SHP77 (cell line): ENCODE measurements at places on chromosomes 3 and 15.

DNA sequence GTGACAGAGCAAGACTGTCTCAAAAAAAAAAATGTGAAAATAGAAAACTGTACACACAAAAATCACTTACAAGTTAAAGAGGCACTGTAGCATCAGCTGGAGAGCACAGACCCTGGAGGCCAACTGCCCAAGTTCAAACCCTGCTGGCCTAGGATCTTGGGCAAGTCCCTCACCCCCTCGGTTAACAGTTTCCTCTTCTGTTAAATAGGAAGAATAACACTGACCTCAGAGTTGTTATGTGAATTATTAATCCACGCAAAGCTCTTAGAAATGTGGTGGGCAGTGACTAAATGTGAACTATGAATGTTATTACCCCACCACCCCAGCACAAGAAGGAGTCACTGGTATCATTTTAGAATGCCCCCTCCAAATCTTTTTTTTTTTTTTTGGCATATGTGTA lies 11.2 kb downstream of the CIB1 start:
- no peak for DNase-seq

- no peak for DNase-seq
Observed at GRCh38 chr15:58492661-58493397, 61.0 kb downstream of the LIPC start.

DNA sequence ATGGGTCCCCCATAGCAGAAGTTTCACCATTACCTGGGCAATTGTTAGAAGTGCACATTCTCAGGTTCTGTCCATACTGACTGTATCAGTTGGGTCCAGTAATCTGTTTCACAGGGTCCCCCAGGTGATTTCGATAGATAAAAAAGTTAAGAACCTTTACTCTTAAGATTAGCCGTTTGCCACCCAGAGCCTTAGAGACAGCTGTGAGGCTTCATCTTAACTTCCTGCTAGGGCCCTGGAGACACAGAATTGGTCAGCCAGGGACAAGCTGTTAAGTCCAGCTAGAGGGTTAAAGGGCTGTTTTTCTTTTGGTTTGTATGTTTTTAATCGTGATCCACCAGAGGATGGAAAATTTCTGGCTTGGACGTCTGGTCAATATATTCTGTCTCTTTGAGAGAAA lies 6.7 kb downstream of the FAM162A start:
- no peak for DNase-seq

DNA sequence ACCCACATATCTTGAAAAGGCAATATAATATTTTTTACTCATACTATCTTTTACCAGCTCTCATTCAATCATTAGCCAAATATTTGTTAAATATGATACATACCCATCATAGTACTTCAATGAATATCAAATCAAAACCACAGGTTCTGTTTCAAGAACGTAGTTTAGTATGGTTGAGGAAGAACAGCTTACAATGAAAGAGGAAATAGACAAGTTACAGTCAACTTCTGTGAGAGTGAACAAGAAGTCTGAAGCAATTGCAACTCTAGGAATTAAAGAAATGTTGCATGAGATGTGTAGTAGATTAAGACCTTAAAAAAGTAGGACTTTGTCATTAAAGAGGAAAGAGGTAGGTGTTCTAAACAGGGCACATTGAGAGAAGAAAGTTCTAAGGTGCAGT lies 9.3 kb downstream of the BCHE start:
- DNase-seq, result no peak

DNA sequence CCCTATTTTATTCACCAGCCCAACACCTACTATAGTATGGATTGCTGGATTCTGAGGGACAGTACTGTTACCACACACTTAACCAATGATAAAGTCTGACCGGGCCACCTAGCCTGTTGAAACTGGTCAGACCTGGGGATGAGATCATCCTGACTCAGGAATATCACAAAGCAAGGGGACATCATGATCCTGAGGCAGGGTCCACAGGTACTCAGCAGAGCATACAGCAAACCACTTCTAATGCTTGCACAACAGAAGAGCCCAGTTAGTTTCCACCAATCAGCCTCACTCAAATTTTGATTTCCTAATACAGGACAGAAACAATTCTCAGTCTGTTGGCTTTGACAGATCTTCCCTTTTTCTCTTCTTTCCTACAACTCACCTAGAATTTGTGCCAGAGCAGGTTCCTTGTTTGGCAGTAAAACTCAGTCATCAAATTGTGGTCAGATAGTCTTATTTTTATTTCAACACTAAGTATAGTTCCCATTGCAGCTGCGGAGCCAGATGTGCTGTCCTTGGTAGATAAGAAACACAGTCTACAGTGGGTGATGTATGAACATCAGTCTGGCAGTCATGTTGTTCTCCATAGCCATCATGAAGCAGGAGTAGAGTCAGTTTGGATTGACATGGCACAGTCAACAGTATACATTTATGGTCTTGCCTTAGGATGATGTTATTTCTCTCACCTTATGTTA lies 90.1 kb upstream of the PRR23C start:
- DNase-seq, result no peak

DNA sequence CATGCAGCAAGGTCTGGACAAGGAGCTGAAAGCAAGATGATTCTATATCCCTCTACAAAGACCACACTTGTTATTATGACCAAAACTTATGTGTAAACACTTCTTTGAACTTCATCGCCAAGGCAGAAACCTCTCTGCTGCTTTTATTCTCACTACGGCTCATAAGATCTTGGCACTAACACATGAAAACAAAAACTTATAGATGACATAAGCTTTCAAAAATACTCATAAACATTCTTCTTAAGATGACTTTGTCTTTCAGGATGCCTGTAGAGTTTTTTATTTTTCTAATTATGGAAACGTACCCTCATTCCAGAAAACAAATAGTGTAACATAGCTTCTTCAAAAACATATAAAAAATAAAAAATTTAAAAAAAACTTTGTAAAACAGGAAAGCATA lies 12.5 kb upstream of the C15orf61 start:
- DNase-seq, result no peak

GRCh38 chr3:15276028-15276724 lies 56.2 kb downstream of the SH3BP5 start:
- DNase-seq, result no peak

DNA sequence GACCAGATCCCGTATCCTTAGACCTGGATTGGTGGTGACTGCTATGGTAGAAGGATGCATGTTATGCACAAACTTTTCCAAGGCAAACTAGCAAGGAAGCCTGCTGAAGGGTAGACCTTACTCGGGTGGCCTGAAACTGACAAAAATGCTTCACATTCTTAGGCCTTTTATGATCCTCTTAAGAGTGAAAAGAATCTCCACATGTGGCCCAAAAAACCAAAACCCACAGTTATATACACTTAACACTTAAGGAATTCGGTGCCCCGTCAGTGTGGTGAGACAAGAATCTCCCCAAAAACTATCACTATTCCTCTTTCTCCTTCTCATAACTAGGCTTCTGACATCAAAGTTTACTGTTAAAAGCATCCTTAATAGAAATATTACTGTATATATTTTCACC lies 130.1 kb upstream of the SOX2 start:
- no peak for DNase-seq

GRCh38 chr3:136195258-136196063 lies 674 bp downstream of the MSL2 start:
- DNase-seq, result peak; percentile 45

- DNase-seq, result no peak
Observed at GRCh38 chr3:106068381-106068780, 199.6 kb upstream of the CBLB start.

GRCh38 chr15:88841236-88841635 lies 38.0 kb downstream of the ACAN start:
- no peak for DNase-seq

GRCh38 chr3:163422671-163423070 lies 1655.6 kb downstream of the SI start:
- no peak for DNase-seq

GRCh38 chr15:41832208-41832607 lies 4.3 kb downstream of the JMJD7 start:
- no peak for DNase-seq

DNA sequence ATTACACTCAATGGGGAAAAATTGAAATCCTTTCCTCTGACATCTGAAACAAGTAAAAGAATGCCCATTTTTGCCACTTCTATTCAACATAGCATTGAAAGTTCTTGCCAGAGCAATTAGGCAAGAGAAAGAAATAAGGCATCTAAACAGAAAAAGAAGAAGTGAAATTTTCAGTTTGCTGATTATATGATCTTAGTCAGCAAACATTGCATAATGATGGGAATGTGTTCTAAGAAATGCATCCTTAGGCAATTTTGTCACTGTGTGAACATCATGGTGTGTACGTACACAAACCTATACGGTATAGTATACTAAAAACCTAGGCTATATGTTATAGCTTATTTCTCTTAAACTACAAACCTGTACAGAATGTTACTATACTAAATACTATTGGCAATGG lies 278.0 kb downstream of the CGGBP1 start:
- no peak for DNase-seq

DNA sequence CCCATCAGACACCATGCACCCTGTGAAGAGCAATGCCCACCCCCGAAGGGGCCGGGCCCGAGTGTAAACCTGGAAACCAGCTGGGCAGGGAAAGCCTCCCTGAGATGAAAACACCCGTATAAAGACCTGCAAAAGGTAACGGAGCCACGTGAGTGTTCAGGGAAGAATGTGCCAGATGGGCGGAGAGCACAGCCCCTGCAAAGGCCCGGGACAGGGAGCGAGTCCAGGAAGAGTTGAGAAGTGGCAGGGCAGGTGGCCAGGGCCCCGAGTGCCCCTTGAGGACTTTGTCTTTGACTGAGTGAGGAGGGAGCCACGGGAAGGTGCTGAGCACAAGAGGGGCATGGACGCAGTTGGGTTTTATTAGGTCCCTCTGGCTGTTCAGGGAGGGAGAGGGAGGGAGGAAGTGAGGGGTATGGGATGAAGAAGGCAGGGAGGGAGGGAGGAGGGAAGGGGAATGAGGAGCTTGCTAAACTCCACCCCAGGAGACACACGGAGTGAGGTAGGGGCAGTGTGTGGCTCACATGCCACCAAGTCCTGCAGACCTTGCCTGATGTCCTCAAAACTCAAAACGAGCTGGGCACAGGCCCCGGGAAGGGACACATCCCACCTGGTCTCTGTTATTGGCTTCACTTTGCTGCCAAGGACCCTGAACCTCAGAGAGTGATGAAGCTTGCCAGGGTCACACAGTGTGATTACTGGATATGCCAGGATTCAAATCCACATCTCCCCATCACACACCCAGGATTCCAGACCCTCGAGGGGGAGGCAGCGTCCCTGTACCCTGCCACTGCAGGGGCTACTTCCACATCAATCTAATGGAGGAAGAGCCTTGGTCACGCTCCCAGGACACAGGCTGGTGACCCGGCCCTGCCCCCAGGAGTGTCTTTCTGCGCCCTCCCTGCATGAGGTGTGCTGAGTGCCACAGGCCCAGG lies 49.1 kb upstream of the IQSEC1 start:
- DNase-seq, result no peak

- DNase-seq, result no peak
Observed at GRCh38 chr3:25831578-25831977, 41.7 kb downstream of the OXSM start.

- DNase-seq, result no peak
Observed at GRCh38 chr3:126267976-126268615, 87.7 kb upstream of the ALDH1L1 start.

GRCh38 chr3:9316881-9317361 lies 45.9 kb upstream of the THUMPD3 start:
- DNase-seq, result no peak

DNA sequence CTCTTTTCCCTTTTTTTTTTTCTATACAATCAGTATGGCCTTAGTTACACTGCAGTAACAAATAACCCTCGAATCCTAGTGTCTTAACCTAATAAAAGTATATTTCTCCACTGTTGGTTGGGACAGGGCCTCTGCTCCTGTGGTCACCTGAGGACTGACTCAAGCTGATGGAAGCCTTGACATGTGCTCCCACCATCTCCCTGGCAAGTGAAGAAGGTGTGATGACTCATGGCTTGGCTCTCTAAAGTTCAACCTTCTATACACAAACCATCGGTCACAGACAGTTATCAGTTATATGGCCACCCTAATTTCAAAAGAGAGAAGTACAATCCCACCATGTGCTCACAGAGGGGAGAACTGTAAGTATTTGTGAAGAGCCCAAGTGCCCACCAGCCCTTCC lies 65.8 kb upstream of the CACNA2D3 start:
- no peak for DNase-seq

GRCh38 chr3:141802316-141803077 lies 39.3 kb downstream of the GRK7 start:
- no peak for DNase-seq

GRCh38 chr3:16146015-16146730 lies 28.3 kb upstream of the GALNT15 start:
- DNase-seq, result no peak

DNA sequence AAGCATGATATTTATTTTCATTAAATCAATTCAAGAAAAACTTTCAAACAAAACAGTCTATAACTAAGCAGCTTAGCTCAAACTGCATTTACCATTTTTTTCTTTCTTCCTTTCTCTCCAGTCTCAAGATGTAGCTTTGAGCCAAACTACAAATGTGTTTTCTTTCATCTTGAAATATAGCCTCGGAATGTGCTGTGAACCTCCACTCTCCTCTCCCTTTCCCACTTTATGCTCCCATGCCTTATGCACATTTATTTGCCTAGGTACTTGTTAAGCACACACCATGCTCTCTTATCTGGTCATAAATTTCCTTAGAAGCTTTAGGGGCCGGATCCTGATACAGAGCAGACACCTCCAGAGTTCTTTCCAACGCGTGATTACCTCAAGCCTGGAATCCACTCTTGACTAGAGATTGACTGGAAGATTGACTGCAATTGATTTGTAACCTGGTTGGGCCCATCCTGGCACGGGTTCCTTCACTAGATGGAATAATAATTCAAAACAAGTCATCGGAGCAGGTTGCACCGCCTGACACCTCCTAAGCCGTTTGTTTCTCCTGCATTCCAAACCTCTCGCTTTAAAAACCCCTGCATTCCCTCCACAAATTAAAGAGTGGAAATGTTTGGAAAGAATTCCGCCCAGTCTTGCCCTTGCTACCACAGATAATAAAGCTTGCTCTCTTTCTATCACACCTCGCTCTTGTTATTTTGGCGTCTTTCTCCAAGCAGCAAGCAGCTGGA lies 344.7 kb downstream of the CHL1 start:
- no peak for DNase-seq

DNA sequence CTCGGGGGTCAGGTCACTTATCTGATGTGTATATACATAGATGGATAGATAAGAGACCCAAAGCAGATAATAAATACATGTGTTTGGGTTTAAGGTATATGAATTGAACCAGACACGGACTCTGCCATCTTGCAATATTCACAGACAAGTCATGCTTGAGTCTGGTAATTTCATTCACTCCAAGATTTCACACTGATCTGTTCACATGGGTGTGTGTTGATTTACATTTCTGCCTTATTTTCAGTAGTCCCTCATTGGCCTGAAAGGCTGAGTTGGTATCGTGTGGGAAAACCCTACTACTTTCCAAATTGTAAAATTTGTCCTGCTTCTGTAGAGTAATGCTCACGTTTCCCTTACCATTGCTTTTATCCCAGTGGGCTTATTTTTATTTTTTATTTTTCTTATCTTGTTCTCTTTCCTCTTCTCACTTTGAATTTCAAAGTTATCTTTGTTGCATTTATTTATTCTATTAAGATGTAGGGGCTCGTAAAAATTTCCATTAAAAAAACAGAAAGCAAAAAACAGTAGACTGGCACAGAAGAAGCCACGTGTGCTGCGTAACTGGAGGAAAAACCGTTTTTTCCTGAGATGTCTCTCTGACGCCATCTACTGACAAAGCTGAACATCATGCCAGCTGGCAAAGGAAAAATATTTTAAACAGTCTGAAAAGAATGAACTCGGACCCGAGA lies 10.8 kb upstream of the MFSD1 start:
- peak; percentile 62 for DNase-seq

GRCh38 chr3:77919244-77919643 lies 879.3 kb downstream of the ROBO2 start:
- no peak for DNase-seq

- no peak for DNase-seq
Observed at GRCh38 chr3:123819949-123820348, 64.2 kb downstream of the MYLK start.
